ENCODE measurements at places on chromosomes 13 and 19. TPM values are rescaled to one million over a fixed set of nuclear protein-coding genes. Genes with fewer than 3 reads are reported as not detected.

PROSER1 gene
- 26.9 TPM for polyA plus RNA-seq

SHKBP1 gene
- 20.0 TPM for polyA plus RNA-seq

GRCh38 chr13:50512474-50513299 lies 330.8 kb downstream of the DLEU7 start:
- DNase-seq = no peak

DNA sequence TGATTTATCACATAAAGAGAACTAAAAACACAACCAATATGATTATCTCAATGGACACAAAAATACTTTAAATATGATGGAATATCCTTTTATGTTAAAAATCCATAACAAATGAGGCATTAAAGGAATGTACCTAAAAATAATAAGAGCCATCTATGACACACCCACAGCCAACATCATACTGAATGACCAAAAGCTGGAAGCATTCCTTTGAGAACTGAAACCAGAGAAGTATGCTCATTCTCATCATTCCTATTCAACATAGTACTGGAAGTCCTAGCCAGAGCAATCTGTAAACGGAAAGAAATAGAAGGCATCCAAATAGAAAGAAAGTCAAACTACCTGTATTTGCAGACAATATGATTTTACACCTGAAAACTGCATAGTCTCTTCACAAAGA lies 671.0 kb downstream of the SLITRK1 start:
- no peak for DNase-seq

GRCh38 chr13:30615481-30615865 lies 2.2 kb upstream of the USPL1 start:
- no peak for DNase-seq

SMIM17 gene
- polyA plus RNA-seq = 2.6 TPM

STAP2 gene
- polyA plus RNA-seq = 4.7 TPM

DNA sequence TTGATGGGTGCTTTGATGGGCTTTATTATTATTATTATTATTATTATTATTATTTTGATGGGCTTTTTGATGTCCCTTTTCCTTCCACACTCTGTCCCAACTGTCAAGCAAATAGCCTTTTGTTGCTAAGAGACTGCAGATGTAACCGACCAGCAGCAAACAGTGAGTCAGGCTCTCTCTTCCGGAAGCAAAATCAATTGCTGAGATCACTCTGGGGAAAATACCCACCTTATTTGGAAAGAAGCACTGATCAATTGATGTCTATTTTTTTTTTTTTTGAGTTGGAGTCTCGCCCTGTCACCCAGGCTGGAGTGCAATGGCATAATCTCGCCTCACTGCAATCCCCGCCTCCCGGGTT lies 2.9 kb downstream of the LDLR start:
- DNase-seq = peak; percentile 65

ALG11 gene
- 23.3 TPM for polyA plus RNA-seq

DNA sequence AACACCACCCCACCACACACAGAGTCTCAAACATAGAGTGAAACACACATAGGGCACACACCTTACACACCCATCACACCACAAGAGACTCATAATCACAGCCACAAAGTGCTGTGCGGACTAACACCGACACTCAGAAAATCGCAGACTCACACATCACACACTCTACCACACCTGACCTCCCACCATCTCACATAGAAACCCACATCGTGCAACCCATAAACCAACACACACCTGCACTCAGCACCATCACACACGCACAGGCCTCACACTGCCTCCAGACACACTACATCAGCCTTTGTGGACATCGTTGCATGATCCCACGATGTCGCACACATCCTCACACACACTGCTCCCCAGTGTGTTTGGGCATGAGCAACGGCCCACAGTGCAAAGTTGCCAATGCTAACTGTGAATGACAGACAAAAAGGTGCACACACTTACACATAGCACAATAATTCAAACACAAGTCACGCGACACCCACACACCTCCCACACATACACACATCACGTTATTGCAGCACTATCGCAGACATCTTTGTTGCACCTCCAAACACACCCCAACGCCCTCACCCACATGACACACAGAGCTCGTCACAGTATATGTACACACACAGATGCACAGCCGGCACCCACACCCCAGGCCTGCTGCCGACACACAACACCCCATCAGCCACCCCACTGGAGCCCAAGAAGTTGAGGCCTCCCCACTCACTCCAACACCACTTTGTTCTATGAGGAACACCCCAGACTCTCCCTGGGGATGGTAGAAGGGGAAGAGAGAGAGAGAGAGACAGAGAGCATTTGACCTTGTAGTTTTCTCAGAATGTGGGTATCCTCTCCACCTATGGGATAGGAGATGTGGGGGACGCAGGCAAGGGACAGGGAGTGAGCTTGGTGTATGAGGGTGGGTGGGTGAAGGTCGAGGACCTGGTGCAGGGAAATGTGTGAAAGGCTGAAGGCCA lies 1.2 kb upstream of the ATP1A3 start:
- DNase-seq = no peak

GRCh38 chr13:58547419-58547818 lies 915.9 kb downstream of the PCDH17 start:
- no peak for DNase-seq

IRGC gene
- not detected for polyA plus RNA-seq

- DNase-seq = no peak
Measured at GRCh38 chr19:32421589-32422361, 16.2 kb downstream of the DPY19L3 start.

GRCh38 chr19:13398780-13399726 lies 107.2 kb downstream of the CACNA1A start:
- DNase-seq = peak; percentile 76

DNA sequence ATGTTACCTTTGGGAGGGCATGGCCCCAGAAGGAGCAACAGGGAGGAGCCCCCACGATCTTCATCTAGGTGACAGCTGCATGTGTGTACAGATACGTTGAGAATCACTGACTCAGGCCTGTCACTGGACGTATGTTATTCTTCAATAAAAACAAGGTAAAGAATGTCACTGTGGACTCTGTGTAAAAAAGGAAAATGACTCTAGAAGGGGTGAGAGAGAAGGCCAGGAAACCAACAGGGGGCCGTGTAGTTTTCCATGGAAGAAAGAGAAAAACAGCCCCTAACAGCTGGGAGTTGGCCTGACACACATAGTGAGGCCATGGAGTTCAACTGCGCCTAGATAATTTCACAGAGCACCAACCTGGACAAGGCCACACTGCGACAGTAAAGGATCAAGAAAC lies 1.9 kb upstream of the LYPD3 start:
- DNase-seq = no peak

- DNase-seq = peak; percentile 83
Measured at GRCh38 chr13:53250272-53250875, 221.8 kb downstream of the OLFM4 start.

DNA sequence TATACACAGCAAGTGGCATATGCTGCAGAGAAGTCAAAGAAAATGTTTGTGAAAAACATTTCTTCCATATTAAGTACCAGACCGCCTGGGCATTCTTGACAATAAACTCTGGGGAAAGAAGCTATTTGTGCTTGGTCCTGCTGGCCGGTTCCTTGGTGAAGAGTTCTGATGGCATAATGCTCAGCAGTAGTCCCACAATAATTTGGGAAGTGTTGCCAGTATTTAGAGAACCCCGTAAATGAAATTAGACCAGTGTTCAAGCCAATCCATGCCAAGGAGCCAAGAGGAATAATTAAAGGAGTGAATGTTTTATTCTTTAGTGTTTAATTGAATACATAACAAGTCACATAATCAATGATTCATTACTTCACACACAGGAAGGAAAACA lies 6.3 kb downstream of the KCTD12 start:
- DNase-seq = no peak

HCST gene
- polyA plus RNA-seq = 3.7 TPM

Data from muscle of back (tissue), 13 donors.